Stimulated activated CD4-positive, alpha-beta T cell treated with anti-CD3 and anti-CD28 coated beads, Interleukin-2, amount 100 ng/mL, for 4 hours (primary cell): ENCODE measurements at places on chromosomes 7 and 10.

DNA sequence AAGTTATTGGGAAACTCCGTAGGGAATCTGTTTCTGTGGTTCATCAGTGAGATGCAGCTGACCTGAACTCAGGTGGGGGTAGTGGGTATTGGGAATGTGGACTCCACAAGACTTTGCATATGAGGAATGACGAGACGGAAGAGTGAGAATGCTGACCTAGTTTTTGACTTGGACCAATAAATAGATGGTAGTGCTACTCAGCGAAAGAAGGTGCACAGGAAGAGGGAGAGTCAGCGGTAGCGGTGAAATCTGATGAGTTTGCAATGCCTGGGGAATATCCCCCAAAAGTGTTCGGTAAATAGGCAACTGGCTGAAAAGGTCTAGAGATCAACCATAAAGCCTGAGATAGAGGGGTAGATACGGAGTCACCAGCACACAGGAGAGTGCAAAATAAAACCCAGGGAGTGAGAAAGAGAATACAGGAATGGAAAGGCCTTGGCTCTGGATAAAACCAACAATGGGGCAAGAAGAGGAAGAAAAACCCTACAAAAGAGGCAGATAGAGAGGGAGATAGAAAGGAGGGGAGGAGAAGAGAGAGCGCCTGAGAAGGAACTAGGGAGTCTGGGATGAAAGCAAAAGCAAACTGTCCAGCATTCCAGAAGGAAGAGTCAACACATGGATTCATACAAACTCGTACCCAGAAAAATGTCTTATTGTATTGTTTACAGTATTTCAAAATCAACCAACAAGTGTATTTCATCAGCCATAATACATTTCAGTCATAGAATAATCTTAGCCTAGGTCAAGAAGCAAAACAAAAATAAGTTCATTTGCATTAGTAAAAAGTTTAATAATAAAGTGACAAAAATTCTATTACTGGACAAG, 5.4 kb downstream of the ARHGAP21 start:
- DNase-seq, result no peak

DNA sequence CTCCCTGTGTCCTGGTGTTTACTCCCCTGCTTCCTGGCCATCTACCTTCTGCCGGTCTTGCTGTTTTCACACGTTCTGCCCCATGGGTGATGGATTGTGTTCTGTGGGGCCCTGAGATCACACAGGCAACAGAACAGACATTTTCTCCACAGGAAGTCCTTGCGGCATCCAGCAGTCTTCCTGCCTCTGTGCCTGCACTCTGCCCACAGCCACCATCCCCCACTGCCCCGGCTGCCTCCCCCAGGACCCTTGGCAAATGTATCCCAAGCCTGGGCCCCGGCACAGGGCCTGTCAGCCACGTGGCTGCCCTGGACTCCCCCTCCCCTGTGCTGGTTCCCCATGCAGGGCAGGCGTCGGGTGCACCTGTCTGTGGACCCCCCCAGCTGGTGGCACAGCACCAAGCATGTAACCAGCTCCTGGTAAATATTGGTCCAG, 184.2 kb downstream of the WDR37 start:
- no peak for DNase-seq

DNA sequence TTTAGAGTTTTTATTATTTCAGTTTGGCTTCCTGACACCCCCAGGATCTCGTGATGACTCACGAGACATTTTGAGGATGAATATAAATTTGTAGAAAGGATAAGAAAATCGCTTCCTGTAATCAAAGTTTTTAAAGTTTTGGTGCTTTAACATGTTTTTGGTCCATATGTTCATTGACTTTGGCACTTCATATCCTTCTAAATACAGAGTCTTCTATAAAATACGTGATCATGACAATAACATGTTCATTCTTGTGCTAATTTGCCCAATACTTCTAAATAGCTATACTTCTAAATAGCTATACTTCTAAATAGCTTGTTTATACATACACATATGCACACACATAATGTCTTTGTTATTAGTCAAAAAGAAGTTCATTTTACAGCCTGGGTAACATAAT, 341.9 kb downstream of the PLXDC2 start:
- DNase-seq, result no peak

DNA sequence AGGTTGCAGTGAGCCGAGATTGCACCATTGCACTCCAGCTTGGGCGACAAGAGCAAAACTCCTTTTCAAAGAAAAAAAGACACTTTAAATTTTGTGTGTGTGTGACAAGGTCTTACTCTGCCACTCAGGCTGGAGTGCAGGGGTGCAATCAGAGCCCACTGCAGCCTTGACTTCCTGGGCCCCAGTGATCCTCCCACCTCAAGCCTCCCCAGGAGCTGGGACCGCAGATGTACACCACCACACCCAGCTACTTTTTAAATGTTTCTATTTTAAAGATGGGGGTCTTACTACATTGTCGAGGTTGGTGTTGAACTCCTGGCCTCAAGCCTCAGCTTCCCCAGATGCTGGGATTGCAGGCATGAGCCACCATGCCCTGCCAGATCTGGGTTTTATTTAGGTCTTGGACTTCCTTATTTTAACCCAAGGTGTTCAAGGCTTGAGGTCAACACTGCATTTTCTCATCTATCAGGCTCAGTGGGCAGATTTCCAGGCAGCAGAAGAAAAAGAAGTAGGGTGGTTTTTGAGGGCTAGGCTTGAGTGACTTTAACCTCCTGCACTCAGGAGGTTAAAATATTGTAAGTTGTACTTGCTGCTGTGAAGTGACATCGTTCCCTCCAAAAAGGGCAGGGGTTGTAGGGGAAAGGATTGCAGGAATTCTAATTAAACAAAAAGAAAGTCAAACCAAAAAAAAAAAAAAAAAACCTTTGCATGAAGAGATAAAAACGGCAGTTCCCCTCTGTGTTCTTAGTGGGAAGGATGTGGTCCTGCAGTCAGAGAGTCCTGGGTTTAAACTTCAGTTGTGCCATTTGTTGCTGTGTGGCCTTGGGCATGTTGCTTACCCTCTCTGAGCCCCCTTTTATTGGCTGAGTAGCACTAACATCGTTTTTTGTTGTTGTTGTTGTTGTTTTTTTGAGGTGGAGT, 71.5 kb downstream of the CARD11 start:
- DNase-seq, result no peak

DNA sequence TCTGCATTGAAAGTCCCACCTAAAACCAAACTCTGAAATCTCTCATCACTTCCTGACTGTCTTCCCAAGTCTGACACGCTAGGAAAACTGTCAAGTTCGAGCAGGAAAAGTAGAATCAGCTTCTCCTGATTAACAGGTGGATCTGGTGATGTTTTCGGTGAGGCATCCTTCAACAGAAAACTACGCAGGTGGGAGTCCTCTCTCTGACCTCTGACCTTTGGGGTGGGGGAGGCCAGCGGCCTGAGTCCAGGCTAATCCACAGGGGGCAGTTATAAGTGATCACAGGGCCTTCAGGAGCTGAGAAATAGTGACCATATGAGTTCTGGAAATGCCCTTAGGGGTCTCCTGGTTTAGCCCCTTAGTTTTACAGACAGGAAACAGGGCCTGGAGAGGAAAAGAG, 13.4 kb upstream of the NPFFR1 start:
- DNase-seq, result no peak
